ENCODE measurements at places on chromosomes 2 and 18. TPM values are rescaled to one million over a fixed set of nuclear protein-coding genes. Genes with fewer than 3 reads are reported as not detected.
A peak's percentile ranks its signal among the peaks of the same experiment; 100 is the strongest.

GRCh38 chr2:29226375-29226774, 111.2 kb downstream of the CLIP4 start:
- peaks cover 56% of the 10 kb centered on the region for H3K27me3 ChIP-seq
- no peak for DNase-seq
- no peaks in the 10 kb centered on the region for H3K36me3 ChIP-seq
- H3K4me3 ChIP-seq: no peak overlapping the region
- H3K27ac ChIP-seq: no peak overlapping the region
- peaks cover 4% of the 10 kb centered on the region for H3K4me1 ChIP-seq

Gene C2orf78
- not detected for total RNA-seq

DNA sequence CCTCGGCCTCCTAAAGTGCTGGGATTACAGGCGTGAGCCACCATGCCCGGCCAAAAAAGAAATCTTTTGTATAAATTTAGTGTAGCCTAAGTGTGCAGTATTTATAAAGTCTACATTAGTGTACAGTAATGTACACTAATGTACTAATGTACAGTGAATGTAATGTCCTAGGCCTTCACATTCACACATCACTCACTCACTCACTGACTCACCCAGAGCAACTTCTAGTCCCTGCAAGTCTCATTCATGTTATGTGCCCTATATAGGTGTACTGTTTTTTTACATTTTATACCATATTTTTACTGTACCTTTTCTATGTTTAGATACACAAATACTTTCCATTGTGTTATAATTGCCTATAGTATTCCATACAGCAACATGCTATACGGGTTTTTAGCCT, 254.9 kb downstream of the MYO3B start:
- H3K27ac ChIP-seq: no peak overlapping the region
- no peaks in the 10 kb centered on the region for H3K4me1 ChIP-seq
- no peaks in the 10 kb centered on the region for H3K36me3 ChIP-seq
- DNase-seq: no peak
- H3K4me3 ChIP-seq: no peak overlapping the region

- H3K4me3 ChIP-seq: no peak overlapping the region
- no peaks in the 10 kb centered on the region for H3K4me1 ChIP-seq
- H3K27me3 ChIP-seq: no peaks in the 10 kb centered on the region
- H3K36me3 ChIP-seq: no peaks in the 10 kb centered on the region
- DNase-seq: no peak
These were observed 488.8 kb downstream of the PARD3B start for GRCh38 chr2:205034034-205034433.

Gene SLC39A10
- total RNA-seq: 92.8 TPM

DNA sequence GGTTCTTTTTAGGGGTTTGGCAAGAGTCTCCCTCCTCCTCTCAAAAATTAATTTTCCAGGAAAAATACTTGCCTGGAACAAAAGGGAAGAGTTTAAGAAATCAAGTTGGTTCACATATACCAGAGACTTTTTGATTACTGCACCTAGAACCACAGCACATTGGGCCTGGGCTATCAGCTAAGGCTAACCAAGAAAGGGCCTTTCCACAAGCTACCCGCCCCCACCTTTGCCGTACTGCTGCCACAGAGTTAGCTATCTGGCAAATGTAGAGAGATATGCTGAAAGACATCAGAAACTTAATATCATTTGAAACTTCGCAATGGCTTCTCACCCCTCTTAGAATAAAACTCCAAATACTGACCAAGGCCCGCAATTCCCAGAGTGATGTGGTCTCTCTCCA, 76.9 kb downstream of the AAK1 start:
- H3K27me3 ChIP-seq: no peaks in the 10 kb centered on the region
- peaks cover 25% of the 10 kb centered on the region for H3K4me1 ChIP-seq
- H3K36me3 ChIP-seq: peaks cover 2% of the 10 kb centered on the region

- no peaks in the 10 kb centered on the region for H3K27me3 ChIP-seq
- H3K36me3 ChIP-seq: no peaks in the 10 kb centered on the region
- H3K4me1 ChIP-seq: no peaks in the 10 kb centered on the region
- no peak overlapping the region for H3K4me3 ChIP-seq
- no peak overlapping the region for H3K27ac ChIP-seq
These were observed 135.7 kb downstream of the CMPK2 start for GRCh38 chr2:6730003-6730402.

DNA sequence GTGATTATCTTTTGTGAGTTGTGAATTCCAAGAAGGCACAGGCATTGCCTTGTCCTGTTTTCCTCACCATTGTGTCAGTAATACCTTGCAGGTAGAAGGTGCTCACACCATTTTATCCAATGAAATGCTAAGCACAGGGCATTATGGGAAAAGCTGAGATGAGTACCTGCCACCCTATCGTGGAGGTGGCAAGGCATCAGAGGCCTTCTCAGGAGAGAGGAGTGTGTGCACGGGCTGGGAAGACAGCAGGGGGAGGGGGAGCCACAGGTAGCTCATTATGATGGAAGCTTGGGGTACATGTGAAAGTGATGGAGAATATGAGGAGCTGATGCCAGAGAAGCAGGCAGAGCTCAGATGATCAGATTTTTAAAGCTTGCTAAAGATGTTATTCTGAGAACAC, 69.5 kb downstream of the ASAP2 start:
- H3K36me3 ChIP-seq: peaks cover 6% of the 10 kb centered on the region
- no peak overlapping the region for H3K4me3 ChIP-seq
- peaks cover 2% of the 10 kb centered on the region for H3K4me1 ChIP-seq
- DNase-seq: no peak

Gene RPRM
- not detected for total RNA-seq

DNA sequence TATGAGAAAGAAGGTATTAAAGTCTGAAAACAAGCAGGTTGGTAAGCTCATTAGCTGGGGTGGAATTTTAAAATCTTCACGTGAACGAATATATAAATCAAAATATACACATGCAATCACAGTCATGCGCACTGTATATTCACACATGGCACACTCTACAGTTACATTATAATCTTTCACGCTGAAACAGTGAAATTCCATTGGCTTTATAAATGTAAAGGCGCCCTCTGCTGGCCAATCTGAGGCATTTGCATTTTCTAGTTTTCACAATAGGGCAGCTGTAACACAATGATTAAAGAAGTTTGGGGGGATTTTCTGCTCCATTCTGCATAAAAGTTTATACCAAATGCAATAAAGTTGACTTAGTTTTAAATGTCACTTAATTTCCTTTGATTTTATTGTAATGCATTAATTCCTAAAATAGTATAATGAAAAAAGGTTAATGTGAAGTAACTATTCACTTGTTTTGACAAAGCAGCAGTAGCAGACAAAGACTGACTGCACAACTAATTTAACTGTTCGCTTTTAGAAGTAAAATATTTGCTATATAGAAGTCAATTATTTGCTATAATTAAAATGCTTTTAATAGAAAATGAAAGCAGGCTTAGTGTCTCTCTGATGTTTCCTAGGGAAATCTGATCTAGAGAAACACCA, 17.2 kb downstream of the IFIH1 start:
- H3K27ac ChIP-seq: no peak overlapping the region
- DNase-seq: peak; percentile 75
- no peaks in the 10 kb centered on the region for H3K27me3 ChIP-seq

Gene PFN4
- 0.28 TPM for total RNA-seq

- H3K4me3 ChIP-seq: no peak overlapping the region
- H3K36me3 ChIP-seq: no peaks in the 10 kb centered on the region
- no peak for DNase-seq
- H3K4me1 ChIP-seq: peaks cover 2% of the 10 kb centered on the region
These were observed 4.0 kb downstream of the FAM117B start for GRCh38 chr2:202638721-202639120.

Gene CRIM1
- 490 TPM for total RNA-seq

DNA sequence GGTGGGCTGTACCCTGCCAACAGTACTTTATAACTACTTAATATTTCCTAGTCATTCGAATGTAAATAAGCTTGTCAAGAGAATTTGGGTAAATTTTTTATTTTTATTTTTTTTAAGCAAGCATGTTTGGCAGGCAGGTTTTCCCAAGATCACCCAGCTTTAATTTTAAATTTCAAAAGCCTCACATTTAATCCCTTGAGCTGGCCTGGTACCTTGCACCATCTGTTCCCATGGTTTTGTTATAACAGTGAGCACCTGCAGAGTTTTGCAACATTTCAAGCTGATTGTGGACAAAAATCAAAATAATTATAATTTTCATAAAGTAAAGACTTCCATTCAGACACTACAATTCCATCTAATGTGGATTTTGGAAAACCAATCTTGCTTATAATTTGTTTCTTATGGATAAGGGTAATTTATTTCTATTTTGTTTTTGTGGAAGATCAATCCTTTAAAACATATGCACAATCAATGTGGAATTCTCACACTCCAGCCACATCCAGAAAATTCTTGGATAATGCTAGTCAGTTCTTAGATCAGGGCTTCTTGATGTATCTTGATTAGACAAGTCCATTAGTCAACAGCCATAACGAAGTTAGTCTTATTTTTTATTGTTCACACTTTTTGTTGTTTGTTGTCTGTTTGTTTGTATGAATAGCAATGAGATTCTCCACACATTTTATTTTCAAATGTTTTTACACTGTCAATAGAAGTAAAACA, 689.3 kb downstream of the NR4A2 start:
- no peaks in the 10 kb centered on the region for H3K4me1 ChIP-seq
- H3K4me3 ChIP-seq: no peak overlapping the region
- H3K36me3 ChIP-seq: no peaks in the 10 kb centered on the region
- no peak overlapping the region for H3K27ac ChIP-seq

DNA sequence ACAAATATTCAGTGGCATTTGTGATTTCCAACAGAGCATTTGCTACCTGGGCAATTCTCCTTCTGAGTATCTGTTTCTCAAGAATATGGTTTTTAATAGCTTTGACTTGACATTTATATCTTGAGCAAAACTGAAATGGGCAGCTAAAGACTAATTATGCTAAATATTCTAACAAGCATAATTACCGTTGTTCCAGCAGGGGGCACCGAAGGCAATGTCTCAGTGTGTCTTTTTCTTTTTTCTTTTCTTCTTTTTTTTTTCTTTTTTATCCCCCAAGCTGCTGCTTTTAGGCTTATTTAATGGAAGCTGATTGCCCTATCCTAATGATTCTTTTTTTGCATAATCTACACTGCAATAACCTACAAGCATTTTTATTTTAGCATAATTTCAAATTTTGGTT, 138.9 kb upstream of the NABP1 start:
- peaks cover 12% of the 10 kb centered on the region for H3K27me3 ChIP-seq
- peak; percentile 40 for DNase-seq
- H3K27ac ChIP-seq: no peak overlapping the region
- H3K36me3 ChIP-seq: no peaks in the 10 kb centered on the region
- no peak overlapping the region for H3K4me3 ChIP-seq

DNA sequence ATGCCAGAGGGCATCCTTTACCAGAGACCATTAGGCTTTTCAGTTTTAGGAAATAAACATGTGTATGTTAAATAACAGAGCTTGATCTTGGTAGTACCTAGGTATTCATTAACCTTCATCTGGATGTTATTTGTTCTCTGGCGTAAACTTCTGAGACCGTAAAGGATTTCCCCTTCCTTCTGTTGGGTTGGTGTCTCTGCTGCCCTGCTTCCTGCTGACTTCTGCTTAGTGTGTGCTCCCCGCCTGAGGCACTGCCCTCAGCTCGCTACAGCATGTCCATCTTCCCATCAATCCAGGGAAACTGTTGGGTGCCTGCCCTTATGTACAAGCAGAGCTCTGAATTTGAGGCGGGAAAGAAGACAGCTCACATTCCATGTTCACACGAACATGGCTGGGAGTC, 177.9 kb downstream of the TPGS2 start:
- no peaks in the 10 kb centered on the region for H3K27me3 ChIP-seq
- no peak overlapping the region for H3K4me3 ChIP-seq
- DNase-seq: no peak
- H3K36me3 ChIP-seq: no peaks in the 10 kb centered on the region
- no peaks in the 10 kb centered on the region for H3K4me1 ChIP-seq

- peaks cover 10% of the 10 kb centered on the region for H3K27me3 ChIP-seq
- H3K36me3 ChIP-seq: no peaks in the 10 kb centered on the region
- H3K27ac ChIP-seq: no peak overlapping the region
- DNase-seq: no peak
These were observed 93.3 kb downstream of the TGFA start for GRCh38 chr2:70460333-70460732.

Gene PHLPP1
- total RNA-seq: 3.6 TPM

- H3K27me3 ChIP-seq: no peaks in the 10 kb centered on the region
- H3K27ac ChIP-seq: no peak overlapping the region
- DNase-seq: peak; percentile 98
- no peaks in the 10 kb centered on the region for H3K36me3 ChIP-seq
- no peak overlapping the region for H3K4me3 ChIP-seq
- peaks cover 13% of the 10 kb centered on the region for H3K4me1 ChIP-seq
These were observed 55.1 kb upstream of the MAP4K3 start for GRCh38 chr2:39492095-39492590.

- no peaks in the 10 kb centered on the region for H3K27me3 ChIP-seq
- no peak for DNase-seq
- H3K27ac ChIP-seq: no peak overlapping the region
- H3K4me1 ChIP-seq: no peaks in the 10 kb centered on the region
These were observed 1579.4 kb upstream of the TMEFF2 start for GRCh38 chr2:193774166-193774565.

DNA sequence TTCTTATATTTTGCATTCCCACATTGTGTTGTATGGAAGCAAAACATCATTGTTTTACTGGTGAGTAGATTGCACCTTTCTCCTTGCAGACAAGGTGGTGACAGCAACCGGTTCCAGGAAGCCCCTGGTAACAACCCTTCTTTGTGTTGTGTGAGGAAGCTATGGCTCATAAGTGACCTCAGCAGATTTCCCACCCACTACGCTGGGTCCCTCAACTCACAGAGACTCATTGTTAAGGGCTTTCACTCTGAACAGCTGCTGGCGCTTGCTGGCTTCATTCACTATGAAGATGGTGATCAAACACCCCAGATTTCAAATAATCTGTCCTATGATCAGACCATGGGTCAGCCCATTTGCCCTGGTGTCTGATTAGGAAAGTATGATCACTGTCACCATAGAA, 53.4 kb downstream of the WIPF1 start:
- no peak for DNase-seq
- no peak overlapping the region for H3K27ac ChIP-seq
- no peak overlapping the region for H3K4me3 ChIP-seq
- no peaks in the 10 kb centered on the region for H3K4me1 ChIP-seq

DNA sequence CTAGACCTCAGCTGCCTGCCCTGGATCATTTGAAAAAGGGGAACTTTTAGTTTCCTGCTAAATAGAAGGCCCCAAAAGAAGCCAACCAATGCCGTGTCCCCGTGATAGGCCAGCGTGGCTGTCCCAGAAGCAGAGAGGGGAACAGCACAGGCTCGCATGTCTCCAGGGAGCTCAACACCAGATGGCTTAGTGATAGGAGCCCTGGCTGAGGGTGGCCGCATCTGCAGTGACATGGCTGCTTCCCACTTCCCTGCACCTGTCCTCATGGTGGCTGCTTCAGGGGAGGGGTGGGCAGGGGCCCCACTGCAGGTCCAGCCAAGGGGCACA, 79.6 kb downstream of the MBP start:
- no peaks in the 10 kb centered on the region for H3K27me3 ChIP-seq
- H3K36me3 ChIP-seq: no peaks in the 10 kb centered on the region
- H3K4me1 ChIP-seq: peaks cover 19% of the 10 kb centered on the region
- H3K27ac ChIP-seq: no peak overlapping the region
- no peak for DNase-seq
- H3K4me3 ChIP-seq: no peak overlapping the region

Gene MDH1B
- 0.54 TPM for total RNA-seq

- no peak for DNase-seq
- H3K4me3 ChIP-seq: no peak overlapping the region
- peaks cover 35% of the 10 kb centered on the region for H3K27me3 ChIP-seq
- no peaks in the 10 kb centered on the region for H3K36me3 ChIP-seq
These were observed 4.7 kb upstream of the SATB2 start for GRCh38 chr2:199462347-199462955.
